Stimulated activated CD8-positive, alpha-beta memory T cell treated with anti-CD3 and anti-CD28 coated beads, Interleukin-7, amount 100 ng/mL, for 48 hours (primary cell): ENCODE measurements at places on chromosomes 12 and 14.

DNA sequence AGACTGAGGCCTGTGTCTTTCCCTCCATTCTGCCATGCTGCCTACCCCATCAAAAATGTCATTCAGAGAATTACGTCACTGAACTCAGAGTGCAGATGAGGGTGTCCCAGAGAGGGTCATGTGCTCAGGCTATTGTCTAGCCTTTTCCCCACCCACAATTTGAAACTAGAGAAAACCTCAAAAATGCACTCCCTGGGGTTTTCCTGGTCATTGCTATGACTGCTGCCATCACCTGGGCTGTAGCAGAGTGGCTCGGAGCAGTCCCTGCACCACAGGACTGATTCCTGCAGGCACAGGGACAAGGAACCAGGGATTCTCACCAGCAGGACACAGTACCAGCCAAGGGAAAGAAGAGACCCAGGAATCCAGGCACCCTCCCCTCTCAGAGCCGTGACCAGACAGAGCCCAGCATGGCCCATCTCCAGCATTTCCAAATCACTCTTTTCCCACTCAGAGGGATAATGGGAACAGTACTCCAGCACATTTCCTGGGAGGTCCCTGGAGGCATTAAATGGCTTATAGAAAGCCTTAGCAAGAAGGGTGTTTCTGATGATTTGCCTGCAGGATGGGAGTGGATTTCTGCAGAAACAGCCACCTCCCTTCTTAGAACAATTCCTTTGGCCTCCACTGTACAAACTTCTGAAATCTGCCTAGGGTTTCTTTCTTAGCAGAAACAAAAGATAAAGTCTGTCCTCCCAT, 45.9 kb downstream of the VWF start:
- no peak for DNase-seq

- DNase-seq: no peak
These were observed 44.0 kb upstream of the ISM2 start for GRCh38 chr14:77542421-77543239.

GRCh38 chr12:5520037-5520436, 88.1 kb downstream of the NTF3 start:
- no peak for DNase-seq

DNA sequence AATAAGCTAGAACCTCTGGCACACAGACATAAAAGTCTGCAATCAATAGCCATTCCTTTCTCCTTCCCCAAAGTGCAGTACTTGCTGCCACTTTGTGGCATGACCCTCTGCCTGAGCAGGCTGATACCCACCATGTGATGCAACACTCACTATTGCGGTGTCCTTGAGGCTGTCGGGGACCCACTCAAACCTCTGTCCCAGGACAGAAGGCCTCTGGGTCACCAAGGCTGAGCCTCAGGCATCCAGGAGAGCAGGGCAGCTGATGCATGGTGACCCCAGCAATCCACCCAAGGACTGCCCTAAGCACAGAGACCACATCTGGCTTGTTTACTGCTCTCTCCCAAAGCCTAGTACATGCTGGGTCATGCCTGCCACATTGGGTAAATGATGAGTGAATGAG, 114.2 kb downstream of the DPF3 start:
- no peak for DNase-seq

DNA sequence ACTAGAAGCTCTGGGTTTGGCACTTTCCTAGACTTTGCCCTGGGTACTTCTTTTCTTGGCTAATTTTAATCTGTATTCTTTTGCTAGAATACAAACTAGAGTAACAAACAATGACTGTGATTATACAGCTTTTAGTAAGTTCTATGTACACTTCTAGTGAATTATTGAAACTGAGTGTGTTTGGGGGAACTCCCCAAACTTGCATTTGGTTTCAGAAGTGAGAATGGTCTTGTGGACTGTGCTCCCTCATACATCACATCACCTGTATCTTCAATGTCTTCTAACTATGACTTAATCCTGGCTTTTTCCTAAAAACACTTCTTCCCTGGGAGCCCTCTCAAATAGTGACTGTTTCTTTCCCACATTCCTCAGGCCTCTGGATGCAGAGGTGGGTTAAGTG, 23.6 kb upstream of the SSTR1 start:
- DNase-seq: no peak

DNA sequence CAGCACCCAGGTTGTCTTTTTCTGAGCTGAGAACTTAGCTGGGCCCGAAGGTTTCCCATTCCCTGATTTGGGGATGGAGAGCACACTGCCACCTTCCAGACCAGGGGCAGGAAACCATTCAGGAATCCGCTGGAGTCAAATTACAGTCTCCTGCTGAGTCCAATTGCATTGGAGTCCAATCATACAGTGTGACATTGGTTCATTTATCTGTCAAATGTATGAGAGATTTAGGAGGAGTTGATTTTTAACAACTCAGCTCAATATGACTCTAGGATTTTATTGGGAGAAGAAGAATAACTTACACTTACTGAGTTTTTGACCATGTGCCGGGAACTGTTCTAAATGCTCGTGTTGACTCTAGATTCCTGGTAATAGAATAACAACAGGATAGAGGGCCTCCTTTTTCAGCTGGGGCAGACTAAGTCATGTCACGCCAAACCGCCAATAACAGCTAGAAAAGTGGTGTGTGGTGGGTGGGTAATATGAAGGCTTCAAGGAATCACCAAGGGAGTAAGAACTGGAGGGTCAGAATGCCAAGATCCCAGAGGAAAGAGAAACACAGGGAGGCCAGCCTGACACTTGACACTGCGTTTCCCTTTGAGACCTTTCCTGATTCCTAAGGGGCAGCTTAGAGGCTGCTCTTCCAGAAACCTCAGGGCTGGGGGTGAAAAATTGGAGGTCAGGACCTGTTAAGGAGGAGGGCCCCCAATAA, 11.5 kb downstream of the SYNDIG1L start:
- no peak for DNase-seq

GRCh38 chr14:88551980-88552431, 2.8 kb downstream of the PTPN21 start:
- DNase-seq: no peak

GRCh38 chr14:33941718-33942117, 9.2 kb downstream of the EGLN3 start:
- no peak for DNase-seq

GRCh38 chr14:34018125-34018524, 67.3 kb upstream of the EGLN3 start:
- DNase-seq: no peak

DNA sequence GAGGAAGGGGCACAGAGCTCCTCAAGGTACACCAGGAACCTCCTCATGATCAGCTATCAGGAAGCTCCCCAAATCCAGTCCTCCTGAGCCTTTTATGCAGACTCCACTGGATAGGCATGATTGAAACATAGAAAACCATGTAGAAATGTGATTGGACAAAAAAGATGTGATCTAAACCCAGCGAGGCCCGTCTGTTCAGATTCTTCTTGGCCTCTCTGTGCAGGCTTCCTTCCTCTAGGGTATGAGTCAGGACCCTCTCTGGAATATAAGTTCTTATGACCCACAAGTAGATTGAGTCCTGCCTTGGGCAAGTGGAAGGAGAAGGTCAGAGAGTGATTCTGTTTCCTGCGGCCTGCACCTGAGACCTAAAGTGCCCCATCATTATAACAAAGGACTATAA, 166.3 kb downstream of the PHLDA1 start:
- no peak for DNase-seq

GRCh38 chr12:2179953-2180736, 127.4 kb downstream of the CACNA1C start:
- DNase-seq: no peak

GRCh38 chr12:93311827-93312226, 65.9 kb upstream of the NUDT4 start:
- no peak for DNase-seq

GRCh38 chr14:33452995-33453394, 497.9 kb downstream of the EGLN3 start:
- DNase-seq: no peak

- no peak for DNase-seq
These were observed 444.4 kb downstream of the NRXN3 start for GRCh38 chr14:78614593-78614992.

DNA sequence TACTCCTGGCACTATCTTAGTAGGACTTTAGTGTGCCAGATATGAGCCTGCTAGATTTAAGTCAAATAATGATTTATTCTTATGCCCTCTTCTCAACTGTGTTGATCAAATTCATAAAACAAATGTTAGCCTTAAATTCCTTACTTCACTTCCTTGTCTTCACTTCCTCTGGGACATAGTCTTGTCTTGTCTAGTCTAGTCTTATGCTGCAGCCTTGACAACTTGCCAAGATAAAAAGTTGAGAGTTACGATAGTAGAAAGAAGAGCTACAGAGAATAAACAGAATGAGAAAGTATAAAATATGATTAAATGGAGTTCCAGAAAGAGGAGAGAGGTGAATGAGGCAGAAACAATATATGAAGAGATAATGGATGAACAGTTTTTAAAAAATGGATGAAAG, 378.1 kb downstream of the DAD1 start:
- no peak for DNase-seq

DNA sequence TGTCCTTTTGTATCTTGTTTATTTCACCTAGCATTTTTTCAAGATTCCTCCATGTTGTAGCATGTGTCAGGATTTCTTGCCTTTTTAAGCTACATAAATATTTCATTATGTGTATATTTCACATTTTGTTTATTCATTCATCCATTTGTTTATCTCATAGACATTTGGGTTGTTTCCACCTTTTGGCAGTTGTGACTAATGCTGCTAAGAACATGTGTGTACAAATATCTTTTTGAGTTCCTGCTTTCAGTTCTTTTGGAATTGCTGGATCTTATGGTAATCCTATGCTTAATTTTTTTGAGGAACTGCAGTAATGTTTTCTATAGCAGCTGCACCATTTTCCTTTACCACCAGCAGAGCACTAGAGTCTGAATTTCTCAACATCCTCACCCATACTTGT, 62.4 kb downstream of the SCN8A start:
- no peak for DNase-seq

GRCh38 chr14:64234877-64235651, 59.1 kb downstream of the ESR2 start:
- DNase-seq: no peak

DNA sequence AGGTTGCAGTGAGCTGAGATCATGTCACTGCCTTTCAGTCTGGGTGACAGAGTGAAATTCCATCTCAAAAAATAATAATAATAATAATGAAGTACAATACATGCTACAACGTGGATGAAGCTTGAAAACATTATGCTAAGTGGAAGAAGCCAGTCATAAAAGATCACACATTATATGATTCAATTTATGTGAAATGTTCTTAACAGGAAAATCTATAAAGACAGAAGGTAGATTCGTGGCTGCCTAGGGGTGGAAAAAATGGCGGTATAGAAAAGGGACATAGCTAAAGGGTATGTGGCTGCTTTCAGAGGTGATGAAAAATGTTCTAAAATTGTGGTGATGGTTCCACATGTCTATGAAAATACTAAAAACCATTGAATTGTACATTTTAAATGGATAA, 41.0 kb upstream of the AMIGO2 start:
- no peak for DNase-seq

- no peak for DNase-seq
These were observed 145.0 kb downstream of the AACS start for GRCh38 chr12:125210104-125210755.

DNA sequence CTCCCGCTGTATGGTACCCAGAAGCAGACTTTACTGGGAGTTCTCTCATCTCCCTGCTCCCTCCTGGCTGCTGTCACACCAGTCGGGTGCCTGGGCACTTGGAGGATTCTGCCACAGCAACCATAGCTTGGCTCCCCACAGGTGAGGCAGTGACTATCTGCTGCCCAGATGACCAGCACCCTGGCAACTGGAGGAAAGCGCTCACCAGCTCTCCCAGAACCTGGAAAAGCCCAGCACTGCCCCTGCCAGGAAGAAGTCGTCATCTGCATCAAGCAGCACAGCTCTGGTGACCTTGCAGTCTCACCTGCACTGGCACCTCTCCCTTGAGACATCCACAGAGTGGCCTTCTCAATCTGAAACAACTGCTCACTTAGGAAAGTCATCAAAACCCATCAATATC, 31.9 kb upstream of the TC2N start:
- no peak for DNase-seq

GRCh38 chr12:48390026-48390425, 39.3 kb upstream of the ZNF641 start:
- no peak for DNase-seq

- DNase-seq: no peak
These were observed 67.4 kb upstream of the SLC38A2 start for GRCh38 chr12:46439793-46440511.
